Left ventricle myocardium inferior (tissue), 1 donor: ENCODE measurements at places on chromosomes 6 and 20. TPM values are rescaled to one million over a fixed set of nuclear protein-coding genes. Genes with fewer than 3 reads are reported as not detected.
A peak's percentile ranks its signal among the peaks of the same experiment; 100 is the strongest.

The FAM217B gene
- 37.4 TPM for total RNA-seq

The OVOL2 gene
- not detected for total RNA-seq

The TSPYL4 gene
- 30.5 TPM for total RNA-seq

- H3K4me3 ChIP-seq = no peak overlapping the region
- H3K4me1 ChIP-seq = peaks cover 65% of the 10 kb centered on the region
- no peaks in the 10 kb centered on the region for H3K36me3 ChIP-seq
- H3K27me3 ChIP-seq = no peaks in the 10 kb centered on the region
- peak overlapping the region; percentile 81 for H3K27ac ChIP-seq
Observed at GRCh38 chr6:6661684-6662083, 73.2 kb downstream of the LY86 start.

The FAM184A gene
- total RNA-seq = 0.93 TPM

DNA sequence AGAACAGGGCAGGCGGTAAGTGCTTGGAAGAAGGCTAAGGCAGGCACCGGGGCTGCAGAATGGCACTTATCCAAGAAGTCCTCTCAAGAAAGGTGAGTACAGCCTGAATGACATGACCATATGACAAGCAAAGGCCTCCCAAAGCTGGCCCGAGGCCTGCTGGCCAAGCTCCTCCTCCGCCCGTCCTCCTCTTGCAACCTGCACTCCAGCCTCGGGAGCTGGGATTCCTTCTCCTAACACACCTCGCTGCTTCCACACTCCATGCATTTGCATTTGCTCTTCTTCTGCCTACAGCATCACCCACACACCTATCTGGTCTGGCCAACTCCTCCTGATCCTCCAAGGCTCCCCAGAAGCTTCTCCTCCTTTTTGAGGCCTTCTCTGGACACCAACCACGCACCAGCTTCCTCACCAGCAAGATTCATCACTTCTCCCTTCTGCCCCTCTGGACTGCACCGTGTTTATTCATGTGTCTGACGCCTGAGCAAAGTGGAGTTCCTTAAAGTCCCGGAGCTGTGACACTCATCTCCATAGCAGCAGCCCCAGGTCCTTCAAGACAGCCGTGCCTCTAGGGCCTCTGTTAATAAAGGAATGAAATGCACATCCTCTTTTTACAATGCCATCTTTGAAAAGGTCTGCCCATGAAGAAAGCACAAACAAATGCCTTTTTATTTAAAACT lies 32.3 kb downstream of the CNKSR3 start:
- H3K27me3 ChIP-seq = no peaks in the 10 kb centered on the region
- H3K4me1 ChIP-seq = peaks cover 57% of the 10 kb centered on the region
- H3K4me3 ChIP-seq = no peak overlapping the region
- no peak for DNase-seq
- H3K36me3 ChIP-seq = no peaks in the 10 kb centered on the region

GRCh38 chr6:49839957-49840356 lies 26.4 kb downstream of the CRISP1 start:
- no peaks in the 10 kb centered on the region for H3K36me3 ChIP-seq
- H3K27ac ChIP-seq = no peak overlapping the region
- no peak overlapping the region for H3K4me3 ChIP-seq
- peaks cover 12% of the 10 kb centered on the region for H3K27me3 ChIP-seq
- DNase-seq = no peak
- no peaks in the 10 kb centered on the region for H3K4me1 ChIP-seq

DNA sequence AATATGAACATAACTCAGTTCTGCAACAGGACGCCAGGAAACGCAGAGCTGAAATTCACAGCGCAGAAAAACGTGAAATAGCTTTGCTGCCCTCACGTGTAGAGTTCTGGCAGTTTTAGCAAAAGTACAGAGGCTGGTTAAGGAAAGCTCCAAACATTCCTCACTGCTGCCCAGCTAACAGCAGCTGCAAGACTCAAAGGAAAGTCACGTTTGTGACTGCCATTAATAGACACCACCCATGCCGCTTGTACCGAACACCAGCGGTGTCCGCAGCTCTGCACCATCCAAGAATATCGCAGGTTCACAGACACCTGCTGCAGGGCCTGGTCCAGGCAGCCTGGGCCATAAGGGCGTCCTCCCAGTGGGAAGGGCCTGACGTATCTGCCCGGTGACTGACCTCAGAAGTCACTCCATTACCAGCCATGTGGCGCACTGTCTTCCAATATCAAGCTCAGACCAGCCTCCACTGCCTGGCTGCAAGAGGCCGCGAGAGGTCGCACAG lies 61.4 kb downstream of the WDR27 start:
- no peaks in the 10 kb centered on the region for H3K4me1 ChIP-seq
- H3K4me3 ChIP-seq = no peak overlapping the region
- H3K36me3 ChIP-seq = peaks cover 4% of the 10 kb centered on the region
- no peaks in the 10 kb centered on the region for H3K27me3 ChIP-seq

GRCh38 chr6:156502969-156503504 lies 274.1 kb upstream of the ARID1B start:
- no peaks in the 10 kb centered on the region for H3K4me1 ChIP-seq
- no peaks in the 10 kb centered on the region for H3K36me3 ChIP-seq
- peaks cover 11% of the 10 kb centered on the region for H3K27me3 ChIP-seq
- H3K27ac ChIP-seq = no peak overlapping the region

DNA sequence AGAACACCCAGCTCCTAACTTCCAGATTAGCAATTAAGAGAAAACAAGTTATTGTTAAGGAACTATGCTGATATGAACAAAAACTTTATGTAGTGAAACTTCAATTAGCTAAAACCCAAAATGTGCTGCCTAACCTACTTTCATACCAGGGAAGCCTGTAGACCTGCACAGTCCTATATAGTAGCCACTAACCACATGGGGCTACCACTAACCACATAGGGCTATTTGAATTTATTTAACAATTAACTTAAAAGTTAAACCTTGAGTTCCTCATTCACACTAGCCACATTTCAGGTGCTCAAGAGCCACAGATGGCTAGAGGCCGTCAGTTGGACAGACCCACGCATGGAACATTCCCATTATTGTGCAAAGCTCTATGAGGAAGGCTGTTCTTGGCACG lies 72.4 kb upstream of the LAMP5 start:
- DNase-seq = no peak
- H3K27me3 ChIP-seq = no peaks in the 10 kb centered on the region
- peaks cover 90% of the 10 kb centered on the region for H3K36me3 ChIP-seq
- H3K4me3 ChIP-seq = no peak overlapping the region

The KIAA0408 gene
- total RNA-seq = 2.2 TPM

The ENPP5 gene
- 3.0 TPM for total RNA-seq

The RAET1G gene
- total RNA-seq = 0.19 TPM

DNA sequence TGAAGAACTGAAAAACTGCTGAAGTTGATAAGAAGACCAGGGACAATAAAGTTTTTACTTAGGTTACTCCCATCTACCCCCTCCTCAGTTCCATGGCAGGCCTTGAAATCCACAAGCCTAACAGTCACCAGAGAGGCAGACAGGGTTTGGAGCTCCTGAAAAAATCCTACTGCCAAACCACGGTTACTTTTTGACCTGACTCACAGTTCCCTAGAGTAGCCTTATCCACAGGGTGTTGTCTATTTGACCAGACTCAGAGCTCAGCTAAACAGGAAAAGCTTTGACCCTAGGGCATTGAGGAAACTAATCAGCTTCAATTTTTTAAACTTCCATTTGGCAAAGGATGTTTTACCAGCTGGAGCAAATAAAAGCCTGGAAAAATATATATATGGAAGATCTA lies 257.7 kb upstream of the NT5E start:
- H3K27me3 ChIP-seq = no peaks in the 10 kb centered on the region
- H3K36me3 ChIP-seq = no peaks in the 10 kb centered on the region
- DNase-seq = no peak
- no peak overlapping the region for H3K27ac ChIP-seq

DNA sequence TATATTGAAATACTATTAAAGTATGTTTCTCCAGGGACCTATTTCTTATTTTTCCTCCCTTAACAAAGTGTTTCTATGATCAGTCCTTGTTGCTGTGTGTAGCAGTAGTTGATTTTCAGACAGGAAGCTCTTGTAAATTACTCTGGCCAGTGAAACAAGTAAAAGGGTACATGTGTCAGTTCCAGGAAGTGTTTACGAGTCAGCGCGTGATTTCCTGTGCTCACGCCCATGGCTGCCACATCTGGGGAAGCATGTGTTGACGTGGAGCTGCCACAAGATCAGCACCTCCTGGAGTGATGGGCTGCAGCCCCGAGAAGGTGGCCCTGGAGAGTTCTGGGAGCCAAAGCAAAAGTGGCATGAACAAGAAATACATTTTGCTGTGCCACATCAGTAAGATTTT lies 38.6 kb upstream of the GGTLC1 start:
- H3K4me1 ChIP-seq = peaks cover 17% of the 10 kb centered on the region
- H3K36me3 ChIP-seq = no peaks in the 10 kb centered on the region
- H3K4me3 ChIP-seq = no peak overlapping the region
- H3K27ac ChIP-seq = peak overlapping the region; percentile 67

DNA sequence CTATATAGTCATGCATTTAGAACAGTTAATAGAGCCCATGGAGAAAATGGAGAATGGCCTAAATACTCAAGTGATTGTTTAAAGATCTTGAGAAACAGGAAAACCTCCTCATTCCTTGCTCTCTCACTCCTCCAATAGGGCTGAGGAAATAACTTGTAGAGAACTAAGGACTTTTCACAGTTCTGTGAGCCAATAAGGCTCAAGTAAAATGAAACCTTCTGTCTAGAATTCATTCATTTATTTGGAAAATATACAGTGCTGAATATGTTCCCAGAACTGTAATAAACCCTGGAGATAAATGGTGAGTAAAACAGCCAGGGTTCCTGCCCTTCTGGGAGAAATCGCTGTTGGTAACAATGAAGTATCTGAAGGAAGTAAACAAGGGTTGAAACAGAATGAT lies 35.3 kb downstream of the ELOVL2 start:
- H3K27me3 ChIP-seq = peaks cover 40% of the 10 kb centered on the region
- no peak overlapping the region for H3K4me3 ChIP-seq
- peaks cover 29% of the 10 kb centered on the region for H3K4me1 ChIP-seq
- H3K36me3 ChIP-seq = no peaks in the 10 kb centered on the region

DNA sequence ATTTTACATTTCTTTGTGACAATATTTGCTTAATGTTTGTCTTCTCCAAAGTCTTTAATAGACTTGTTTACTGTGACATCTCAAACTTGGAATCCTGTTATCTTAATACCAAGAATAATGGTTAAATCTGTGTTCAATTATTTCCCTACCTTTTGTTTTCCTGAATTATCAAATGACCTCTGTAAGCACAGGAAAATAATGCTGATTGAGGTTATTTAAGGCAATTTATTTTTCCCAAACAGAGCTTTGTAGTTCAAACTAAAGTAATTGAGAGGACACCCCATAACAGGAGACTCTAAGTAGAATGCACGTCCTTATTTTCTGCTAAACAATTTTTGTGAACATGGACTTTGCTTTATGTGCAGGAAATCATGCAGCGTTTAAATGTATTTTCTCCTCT lies 195.0 kb downstream of the BTBD3 start:
- peaks cover 7% of the 10 kb centered on the region for H3K4me1 ChIP-seq
- H3K27me3 ChIP-seq = no peaks in the 10 kb centered on the region
- H3K4me3 ChIP-seq = no peak overlapping the region
- no peaks in the 10 kb centered on the region for H3K36me3 ChIP-seq

DNA sequence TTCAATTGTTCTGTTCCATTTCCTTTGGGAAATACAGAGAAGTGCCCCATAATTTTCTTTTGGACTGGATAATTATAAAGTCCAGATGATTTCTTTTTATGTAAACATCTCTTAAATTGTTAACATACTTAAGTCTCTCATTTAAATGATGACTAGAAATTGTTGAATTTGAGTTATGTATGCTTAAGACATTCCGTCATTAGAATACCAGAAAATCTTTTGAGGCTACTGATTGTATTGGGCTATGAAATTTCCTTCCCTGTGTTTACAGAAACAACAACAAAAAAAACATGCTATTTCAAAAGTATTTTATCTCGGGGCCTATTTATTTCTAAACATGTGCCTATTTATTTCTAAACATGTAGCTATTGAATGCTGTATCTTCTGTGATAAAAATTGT lies 125.4 kb downstream of the SH3BGRL2 start:
- H3K4me1 ChIP-seq = no peaks in the 10 kb centered on the region
- H3K36me3 ChIP-seq = no peaks in the 10 kb centered on the region
- H3K27ac ChIP-seq = no peak overlapping the region
- no peak for DNase-seq
- H3K27me3 ChIP-seq = peaks cover 4% of the 10 kb centered on the region

- DNase-seq = no peak
- H3K27me3 ChIP-seq = no peaks in the 10 kb centered on the region
- no peak overlapping the region for H3K4me3 ChIP-seq
- H3K4me1 ChIP-seq = peaks cover 24% of the 10 kb centered on the region
- H3K27ac ChIP-seq = peak overlapping the region; percentile 10
Observed at GRCh38 chr6:30821862-30822784, 62.2 kb upstream of the DDR1 start.

- no peak overlapping the region for H3K27ac ChIP-seq
- no peak overlapping the region for H3K4me3 ChIP-seq
- no peaks in the 10 kb centered on the region for H3K27me3 ChIP-seq
- DNase-seq = no peak
Observed at GRCh38 chr6:144867761-144868160, 582.6 kb downstream of the UTRN start.

The RNF217 gene
- 14.1 TPM for total RNA-seq

DNA sequence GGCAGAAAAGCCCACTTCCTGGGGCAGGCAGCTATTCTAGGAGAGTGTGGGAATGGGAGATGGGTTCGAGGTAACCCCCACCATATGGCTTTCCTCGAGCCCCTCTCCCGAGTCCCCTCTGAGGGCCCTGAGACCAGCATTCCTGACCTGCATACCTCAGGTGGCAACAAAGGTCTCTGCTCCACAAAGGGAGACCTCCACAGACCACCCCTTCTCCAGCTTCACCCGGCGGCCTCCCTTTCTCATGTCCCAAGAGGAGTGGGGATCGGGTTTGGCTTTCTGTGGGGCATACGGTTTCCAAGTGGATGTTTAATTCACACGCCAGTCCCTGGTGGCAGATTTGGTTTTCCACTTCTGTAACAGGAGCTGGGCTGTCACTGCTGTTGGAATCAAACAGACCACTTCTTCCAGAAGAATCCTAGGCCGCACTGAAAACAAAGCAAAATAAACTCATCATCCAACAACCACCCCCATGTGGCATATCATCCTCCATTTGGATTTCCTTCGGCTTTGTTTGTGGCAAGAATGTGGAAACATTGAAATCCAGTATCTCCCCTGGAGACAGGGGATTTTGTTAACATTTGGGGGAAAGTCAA lies 83.2 kb downstream of the DLL1 start:
- peaks cover 32% of the 10 kb centered on the region for H3K27me3 ChIP-seq
- H3K4me3 ChIP-seq = no peak overlapping the region
- no peaks in the 10 kb centered on the region for H3K4me1 ChIP-seq
- no peak overlapping the region for H3K27ac ChIP-seq
- no peaks in the 10 kb centered on the region for H3K36me3 ChIP-seq

DNA sequence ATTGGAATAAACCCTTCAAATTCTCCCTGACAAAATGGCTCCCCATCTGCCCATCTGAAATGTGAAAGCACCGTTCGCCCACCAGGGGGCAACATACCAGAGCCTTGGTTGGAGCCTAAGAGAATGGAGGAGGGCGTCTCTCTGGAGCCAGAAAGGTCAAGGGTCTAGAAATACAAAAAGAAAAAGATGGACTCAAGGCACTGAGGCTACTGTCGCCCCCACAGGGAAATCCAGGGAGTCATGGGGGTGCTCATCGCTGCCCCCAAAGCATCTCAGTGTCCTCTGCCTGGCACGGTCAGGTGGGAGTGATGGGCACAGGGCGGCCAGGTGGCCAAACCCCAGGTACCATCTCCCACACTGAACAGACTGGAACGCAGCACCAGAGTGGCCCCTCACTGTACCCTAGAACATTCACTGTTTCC lies 136.3 kb downstream of the ZMYND8 start:
- H3K27me3 ChIP-seq = no peaks in the 10 kb centered on the region
- H3K4me3 ChIP-seq = no peak overlapping the region
